Fibroblast of the aortic adventitia (primary cell): ENCODE measurements at places on chromosomes 2 and 18. TPM values are rescaled to one million over a fixed set of nuclear protein-coding genes. Genes with fewer than 3 reads are reported as not detected.
A peak's percentile ranks its signal among the peaks of the same experiment; 100 is the strongest.

RAX gene
- not detected in 2 replicates for total RNA-seq

GRCh38 chr2:193701484-193701883 lies 1506.8 kb upstream of the TMEFF2 start:
- no peak for DNase-seq

- no peak for DNase-seq
Observed at GRCh38 chr2:218880859-218881594, 375 bp downstream of the WNT10A start.

DNA sequence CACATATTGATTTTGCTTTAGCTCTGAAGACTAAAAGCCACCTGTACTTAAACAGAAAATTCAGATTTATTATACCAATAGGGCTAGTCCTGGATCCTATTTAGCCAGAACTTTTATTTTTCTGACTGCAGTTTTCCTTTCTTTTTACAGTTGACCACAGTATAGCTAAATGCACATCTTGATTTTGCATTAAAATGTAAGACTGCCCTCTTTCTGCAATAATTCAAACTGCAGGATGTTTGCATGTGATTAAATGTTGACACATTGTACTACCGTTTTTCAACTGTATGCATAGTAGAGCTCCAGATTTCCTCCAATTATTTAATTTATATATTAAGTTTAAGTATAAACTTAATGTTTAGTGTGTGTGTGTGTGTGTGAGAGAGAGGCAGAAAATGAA lies 1262.9 kb downstream of the SUCLG1 start:
- DNase-seq, result peak; percentile 35

- DNase-seq, result peak; percentile 88
Observed at GRCh38 chr2:138029276-138029675, 65.0 kb downstream of the HNMT start.

DNA sequence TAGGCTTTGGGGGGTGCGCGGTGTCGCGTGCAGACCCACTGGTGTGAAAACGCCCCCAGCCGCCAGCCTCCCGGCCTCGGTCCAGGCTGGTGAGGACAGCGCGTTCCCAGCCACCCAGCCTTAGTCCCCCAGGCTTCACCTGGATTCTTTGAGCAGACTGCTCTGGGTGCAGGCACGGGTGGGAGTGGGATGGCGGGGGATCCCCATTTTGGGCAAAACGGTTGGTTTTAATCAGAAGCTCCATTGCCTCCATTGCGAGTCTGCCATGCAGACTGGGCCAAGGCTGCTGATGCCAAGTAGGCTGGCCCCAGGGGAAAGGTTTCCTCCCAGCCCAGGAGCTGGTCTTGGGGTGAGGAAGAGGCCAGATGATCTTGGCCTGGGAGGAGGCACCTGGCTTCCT lies 445 bp downstream of the MLPH start:
- no peak for DNase-seq

DNA sequence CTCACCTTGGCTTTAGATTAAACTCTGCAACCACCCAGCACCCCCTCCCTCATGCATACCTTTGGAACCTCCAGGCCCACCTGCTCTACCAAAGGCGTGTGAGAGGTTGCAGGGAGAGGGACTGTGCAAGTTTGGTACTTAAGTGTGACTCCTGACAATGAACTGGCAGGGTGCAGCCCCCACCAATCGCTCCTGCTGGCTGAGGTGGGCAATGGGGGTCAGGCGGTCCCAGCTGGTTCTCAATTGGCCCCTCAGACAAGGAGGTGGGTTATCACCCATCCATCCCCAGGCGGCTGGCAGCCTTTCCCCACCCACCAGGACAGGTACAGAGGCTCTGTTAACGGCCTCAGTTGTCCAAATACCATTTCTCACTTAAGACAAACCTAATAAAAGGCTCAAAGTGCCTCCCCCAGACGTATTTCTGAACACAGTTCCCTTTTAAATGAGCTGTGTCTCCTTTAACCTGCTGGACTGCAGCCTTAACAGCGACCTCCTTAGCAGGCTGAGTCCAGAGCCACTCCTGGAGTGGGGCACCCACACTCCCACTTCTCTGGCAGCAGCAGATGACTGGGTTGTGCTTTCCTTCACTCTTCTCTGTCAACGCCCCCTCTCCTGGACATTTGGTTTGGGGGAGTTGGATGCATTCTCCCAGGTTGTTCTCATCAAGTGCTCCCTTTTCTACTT lies 169.2 kb upstream of the SMAD2 start:
- no peak for DNase-seq
